ENCODE measurements at places on chromosomes 16 and 17. TPM values are rescaled to one million over a fixed set of nuclear protein-coding genes. Genes with fewer than 3 reads are reported as not detected.

DNA sequence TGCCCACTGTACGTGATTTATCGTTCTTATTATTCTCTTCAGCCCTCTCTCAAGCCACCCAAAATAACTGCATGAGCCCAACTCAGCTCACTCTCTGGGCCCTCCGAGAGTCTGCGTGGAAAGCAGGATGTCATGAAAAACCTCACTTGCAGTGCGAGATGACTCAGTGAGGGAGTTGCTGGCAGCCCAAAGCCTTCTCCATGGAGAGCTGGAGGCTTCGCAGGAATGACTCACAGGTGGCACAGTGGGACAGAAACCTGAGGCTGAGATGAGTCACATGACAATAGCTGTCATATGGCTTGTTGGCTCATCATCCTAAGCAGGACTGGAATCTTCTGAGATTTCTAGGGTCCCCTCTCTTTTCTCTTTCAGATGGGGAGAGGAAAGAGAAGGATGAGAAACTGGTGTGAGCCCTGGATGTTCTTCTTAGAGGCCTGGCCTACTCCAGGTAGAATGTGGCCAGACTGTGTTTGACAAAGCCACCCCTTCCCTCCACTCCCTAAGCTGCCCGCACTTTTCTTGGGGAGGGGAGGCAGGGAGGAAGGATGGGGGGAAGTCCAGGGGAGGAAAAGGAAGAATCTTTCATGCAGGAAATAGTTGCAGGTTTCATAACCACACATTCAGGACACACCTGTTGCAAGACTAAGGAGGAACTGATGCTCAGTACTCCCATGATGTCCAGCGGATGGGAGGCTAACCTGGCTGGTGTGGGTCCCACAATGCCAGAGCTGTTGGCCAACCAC, 160.6 kb upstream of the RPL38 start:
- no peaks in the 10 kb centered on the region for H3K36me3 ChIP-seq
- no peaks in the 10 kb centered on the region for H3K4me1 ChIP-seq
- H3K27ac ChIP-seq: no peak overlapping the region
- DNase-seq: no peak
- no peaks in the 10 kb centered on the region for H3K27me3 ChIP-seq

Gene MILR1
- total RNA-seq: 17.9 TPM

DNA sequence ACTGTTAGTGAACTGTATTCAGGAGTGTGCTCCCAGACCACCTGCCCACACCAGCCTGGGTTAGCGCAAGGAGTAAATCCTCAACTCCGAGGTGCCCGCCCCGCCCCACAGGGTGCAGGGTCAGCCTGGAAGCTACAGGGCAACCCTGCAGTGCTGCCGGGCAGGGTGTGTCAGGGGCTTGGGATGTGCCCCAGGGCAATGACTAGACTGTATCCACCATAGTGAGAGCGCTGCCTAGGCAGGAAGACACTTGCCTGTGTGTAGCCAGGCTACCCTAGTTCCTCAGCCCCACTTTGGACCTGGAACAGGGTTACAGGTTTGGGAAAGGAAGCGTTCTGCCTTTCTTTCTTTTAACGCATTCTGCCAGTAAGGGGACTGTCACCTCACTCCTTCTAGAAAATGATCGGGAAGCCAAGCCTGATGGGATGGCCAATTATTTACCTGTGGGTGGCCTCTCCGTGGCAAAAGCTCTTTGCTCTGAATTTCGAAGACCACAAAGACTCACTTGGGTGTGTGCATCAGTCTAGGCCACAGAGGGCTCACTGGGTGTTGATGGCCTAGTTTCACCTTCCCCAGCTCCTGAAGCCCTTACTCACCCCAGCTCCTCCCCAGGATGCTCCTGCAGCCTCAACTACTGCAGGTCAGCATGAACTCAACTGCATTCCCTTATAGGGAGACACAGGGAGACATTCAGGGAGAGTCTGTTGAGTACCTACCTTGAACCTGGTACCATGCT, 90.9 kb downstream of the CCDC182 start:
- H3K4me1 ChIP-seq: no peaks in the 10 kb centered on the region
- H3K27me3 ChIP-seq: no peaks in the 10 kb centered on the region
- peaks cover 19% of the 10 kb centered on the region for H3K36me3 ChIP-seq

Gene RDM1
- 6.9 TPM for total RNA-seq

DNA sequence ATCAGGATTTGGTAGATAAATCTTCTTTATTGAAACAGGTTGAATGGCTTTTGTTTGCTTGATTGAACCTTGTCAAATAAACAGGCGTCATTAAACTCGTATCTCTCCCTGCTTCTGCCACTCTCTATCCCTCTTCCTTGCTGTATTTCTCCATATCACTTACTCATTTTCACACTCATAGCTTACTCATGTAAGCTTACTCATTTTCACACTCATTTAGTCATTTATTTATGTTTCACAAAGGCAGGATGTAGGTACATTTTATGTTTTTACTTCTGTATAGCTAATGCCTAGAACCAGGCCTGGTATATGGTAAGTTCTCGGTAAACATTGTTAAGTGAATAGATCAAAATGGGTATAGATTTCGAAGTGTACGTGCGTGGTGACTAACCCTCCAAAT, 450.0 kb downstream of the PMP22 start:
- no peaks in the 10 kb centered on the region for H3K27me3 ChIP-seq
- H3K4me1 ChIP-seq: no peaks in the 10 kb centered on the region
- no peak overlapping the region for H3K27ac ChIP-seq
- no peak overlapping the region for H3K4me3 ChIP-seq
- no peaks in the 10 kb centered on the region for H3K36me3 ChIP-seq

DNA sequence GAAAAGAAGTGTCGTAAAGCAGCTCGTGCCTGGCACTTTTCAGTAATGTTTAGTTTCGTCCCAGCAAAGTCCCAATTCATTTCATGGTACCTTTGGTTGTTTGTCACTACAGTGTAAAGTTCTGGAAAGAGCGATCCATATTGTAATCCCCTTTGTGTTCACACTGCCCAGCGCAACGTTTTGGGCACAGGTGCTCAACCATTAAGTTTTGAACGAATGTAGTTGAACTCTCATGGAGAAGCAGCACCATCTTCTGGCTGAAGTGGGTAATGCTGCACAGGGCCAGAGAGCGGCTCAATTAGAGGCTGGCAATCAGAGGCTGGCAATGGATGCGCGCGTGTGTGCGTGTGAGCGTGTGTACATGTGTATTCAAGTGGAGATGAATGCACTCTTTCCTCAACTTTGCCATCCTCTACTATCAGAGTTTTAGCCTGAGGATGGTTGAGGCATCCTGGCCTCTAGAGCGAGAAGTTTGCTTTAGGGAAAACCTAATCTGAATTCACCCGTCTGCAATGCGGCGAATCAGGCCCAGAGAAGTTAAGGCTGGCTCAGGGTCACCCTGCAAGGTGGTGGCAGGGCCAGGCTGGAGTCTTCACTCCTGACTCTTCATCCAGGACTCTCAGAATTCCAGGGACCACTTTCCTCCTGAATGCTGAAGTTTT, 29.9 kb downstream of the DYNLL2 start:
- H3K4me3 ChIP-seq: no peak overlapping the region
- H3K27ac ChIP-seq: no peak overlapping the region
- no peaks in the 10 kb centered on the region for H3K36me3 ChIP-seq
- peak; percentile 75 for DNase-seq

Gene FKBP10
- total RNA-seq: not detected
